HFFc6 (cell line): ENCODE measurements at places on chromosomes 5 and 9. TPM values are rescaled to one million over a fixed set of nuclear protein-coding genes. Genes with fewer than 3 reads are reported as not detected.

- H3K36me3 ChIP-seq = peaks cover 9% of the 10 kb centered on the region
- DNase-seq = no peak
- H3K4me1 ChIP-seq = no peaks in the 10 kb centered on the region
- no peak overlapping the region for H3K27ac ChIP-seq
- H3K27me3 ChIP-seq = no peaks in the 10 kb centered on the region; the same call in 1 of the 2 replicates
These were observed 25.2 kb downstream of the GIN1 start for GRCh38 chr5:103094737-103095136.

- no peaks in the 10 kb centered on the region for H3K36me3 ChIP-seq
- no peak overlapping the region for H3K27ac ChIP-seq
- H3K4me3 ChIP-seq = no peak overlapping the region
- H3K4me1 ChIP-seq = no peaks in the 10 kb centered on the region
These were observed 69.6 kb upstream of the TAF1L start for GRCh38 chr9:32705059-32705458.

- peak overlapping the region; percentile 10 for H3K27ac ChIP-seq
- H3K27me3 ChIP-seq = no peaks in the 10 kb centered on the region
- H3K4me3 ChIP-seq = no peak overlapping the region
- peaks cover 34% of the 10 kb centered on the region for H3K36me3 ChIP-seq
These were observed 23.0 kb downstream of the SLC36A1 start for GRCh38 chr5:151470439-151470838.

- DNase-seq = no peak
- H3K27me3 ChIP-seq = peaks cover 19% of the 10 kb centered on the region
- no peaks in the 10 kb centered on the region for H3K4me1 ChIP-seq
- H3K27ac ChIP-seq = no peak overlapping the region
- H3K36me3 ChIP-seq = no peaks in the 10 kb centered on the region
These were observed 85.4 kb upstream of the FSTL4 start for GRCh38 chr5:133697536-133698258.

- DNase-seq = no peak
- H3K27me3 ChIP-seq = no peaks in the 10 kb centered on the region
- H3K4me1 ChIP-seq = no peaks in the 10 kb centered on the region
- no peaks in the 10 kb centered on the region for H3K36me3 ChIP-seq
- H3K27ac ChIP-seq = no peak overlapping the region
- H3K4me3 ChIP-seq = no peak overlapping the region
These were observed 420.8 kb upstream of the GRAMD2B start for GRCh38 chr5:126002222-126002897.

- no peak overlapping the region for H3K27ac ChIP-seq
- DNase-seq = no peak
- H3K36me3 ChIP-seq = peaks cover 13% of the 10 kb centered on the region
- H3K27me3 ChIP-seq = no peaks in the 10 kb centered on the region
These were observed 85.7 kb upstream of the FAM169A start for GRCh38 chr5:74951865-74952264.

GRCh38 chr5:165349735-165350134, 1844.3 kb downstream of the MAT2B start:
- H3K36me3 ChIP-seq = no peaks in the 10 kb centered on the region; the same call in 1 of the 2 replicates
- no peaks in the 10 kb centered on the region for H3K27me3 ChIP-seq
- no peak overlapping the region for H3K27ac ChIP-seq
- DNase-seq = no peak

GRCh38 chr5:73812457-73812856, 186.5 kb downstream of the ARHGEF28 start:
- H3K4me1 ChIP-seq = peaks cover 22% of the 10 kb centered on the region
- no peak overlapping the region for H3K4me3 ChIP-seq
- no peak overlapping the region for H3K27ac ChIP-seq
- no peak for DNase-seq
- no peaks in the 10 kb centered on the region for H3K36me3 ChIP-seq
- no peaks in the 10 kb centered on the region for H3K27me3 ChIP-seq

DNA sequence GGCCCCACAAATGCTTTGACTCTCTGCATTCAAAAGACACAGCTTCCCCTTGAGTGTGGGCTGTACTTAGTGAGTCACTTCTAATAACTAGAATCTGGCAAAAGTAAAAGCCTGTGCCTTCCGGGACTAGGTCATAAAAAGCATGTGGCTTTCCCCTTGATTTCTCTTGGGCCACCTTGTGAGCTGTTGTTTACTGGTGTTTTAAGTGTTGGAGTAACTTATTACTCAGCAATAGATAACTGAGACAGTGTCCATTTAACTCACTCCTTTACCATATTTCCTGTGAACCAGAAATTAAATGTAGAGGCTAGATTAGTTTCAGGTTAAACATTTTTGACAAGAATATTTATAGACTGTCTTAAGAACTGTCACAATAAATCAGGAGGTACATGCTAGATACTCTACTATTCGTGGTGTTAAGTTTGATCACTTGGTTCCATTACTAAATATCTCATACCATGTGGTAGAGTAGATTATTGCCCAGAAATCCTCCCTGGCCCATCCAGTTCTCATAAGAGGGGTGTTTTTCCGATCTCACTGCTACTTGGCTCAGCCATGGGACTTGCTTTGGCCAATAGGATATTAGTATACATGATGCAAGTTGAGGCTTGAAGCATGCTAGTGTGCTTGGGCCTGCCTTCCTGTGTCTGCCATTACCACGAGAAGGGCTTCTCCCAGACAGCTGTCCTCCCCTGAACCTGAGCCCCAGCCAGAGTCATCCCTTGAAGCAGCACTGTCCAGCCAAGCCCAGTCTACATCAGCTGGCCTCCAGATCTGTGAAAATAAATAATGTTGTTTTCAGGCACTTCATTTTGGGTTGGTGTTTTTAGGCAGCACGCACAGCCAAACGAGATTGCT, 10.4 kb upstream of the CMBL start:
- H3K27me3 ChIP-seq = peaks cover 5% of the 10 kb centered on the region
- peaks cover 15% of the 10 kb centered on the region for H3K36me3 ChIP-seq
- H3K4me3 ChIP-seq = no peak overlapping the region
- peaks cover 6% of the 10 kb centered on the region; the same call in 1 of the 2 replicates for H3K4me1 ChIP-seq
- H3K27ac ChIP-seq = no peak overlapping the region
- peak; percentile 33 for DNase-seq

- H3K27me3 ChIP-seq = no peaks in the 10 kb centered on the region
- no peak overlapping the region for H3K27ac ChIP-seq
- H3K4me1 ChIP-seq = no peaks in the 10 kb centered on the region
- no peak overlapping the region for H3K4me3 ChIP-seq
- no peaks in the 10 kb centered on the region for H3K36me3 ChIP-seq
These were observed 530.1 kb upstream of the DMAC1 start for GRCh38 chr9:8329561-8330283.

- no peak overlapping the region for H3K27ac ChIP-seq
- peaks cover 17% of the 10 kb centered on the region for H3K4me1 ChIP-seq
- H3K27me3 ChIP-seq = no peaks in the 10 kb centered on the region; the same call in 1 of the 2 replicates
- H3K4me3 ChIP-seq = no peak overlapping the region
- peaks cover 29% of the 10 kb centered on the region for H3K36me3 ChIP-seq
These were observed 51.1 kb downstream of the ABHD17B start for GRCh38 chr9:71859939-71860338.

GRCh38 chr5:142677198-142677597, 8.7 kb downstream of the FGF1 start:
- no peaks in the 10 kb centered on the region for H3K36me3 ChIP-seq
- DNase-seq = peak; percentile 32
- peaks cover 5% of the 10 kb centered on the region for H3K27me3 ChIP-seq
- no peak overlapping the region for H3K27ac ChIP-seq
- no peak overlapping the region for H3K4me3 ChIP-seq

DNA sequence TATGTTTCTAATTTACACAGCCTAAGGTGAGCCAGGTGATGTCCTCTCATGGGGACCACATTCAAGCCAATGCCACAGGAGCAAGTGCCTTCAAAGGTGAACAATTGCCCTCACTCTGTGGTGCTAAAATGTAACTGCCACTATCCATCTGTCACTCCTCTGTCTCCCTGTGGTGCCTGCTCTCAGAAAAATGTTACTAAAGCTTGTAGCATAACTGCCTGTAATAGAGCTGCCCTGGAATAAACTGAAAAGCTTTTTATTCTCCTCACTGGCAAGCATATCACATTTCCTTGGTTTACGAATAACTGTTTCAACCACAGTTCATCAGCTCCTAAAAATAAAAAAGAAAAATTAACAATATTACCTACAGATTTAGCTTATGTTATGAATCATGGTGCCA, 142.4 kb downstream of the ST8SIA4 start:
- DNase-seq = no peak
- H3K4me1 ChIP-seq = no peaks in the 10 kb centered on the region
- H3K27ac ChIP-seq = no peak overlapping the region
- H3K36me3 ChIP-seq = no peaks in the 10 kb centered on the region
- H3K27me3 ChIP-seq = no peaks in the 10 kb centered on the region
- no peak overlapping the region for H3K4me3 ChIP-seq

The GHR gene
- total RNA-seq = 1.4 to 1.9 TPM (median 1.8 TPM) in 3 replicates

The SPINK13 gene
- total RNA-seq = not detected in 3 replicates

The THBS4 gene
- 0.23 to 0.71 TPM (median 0.37 TPM) in 3 replicates for total RNA-seq

The RAPGEF6 gene
- 7.3 to 11.0 TPM (median 9.7 TPM) in 3 replicates for total RNA-seq

The TRIM7 gene
- 3.9 and 5.6 TPM in 2 replicates for total RNA-seq
